Thoracic aorta (tissue), 2 donors: ENCODE measurements at places on chromosomes 2 and 18. TPM values are rescaled to one million over a fixed set of nuclear protein-coding genes. Genes with fewer than 3 reads are reported as not detected.

CNGA3 gene
- total RNA-seq: not detected

LYPD1 gene
- not detected for total RNA-seq

NAT8 gene
- not detected for total RNA-seq

DNA sequence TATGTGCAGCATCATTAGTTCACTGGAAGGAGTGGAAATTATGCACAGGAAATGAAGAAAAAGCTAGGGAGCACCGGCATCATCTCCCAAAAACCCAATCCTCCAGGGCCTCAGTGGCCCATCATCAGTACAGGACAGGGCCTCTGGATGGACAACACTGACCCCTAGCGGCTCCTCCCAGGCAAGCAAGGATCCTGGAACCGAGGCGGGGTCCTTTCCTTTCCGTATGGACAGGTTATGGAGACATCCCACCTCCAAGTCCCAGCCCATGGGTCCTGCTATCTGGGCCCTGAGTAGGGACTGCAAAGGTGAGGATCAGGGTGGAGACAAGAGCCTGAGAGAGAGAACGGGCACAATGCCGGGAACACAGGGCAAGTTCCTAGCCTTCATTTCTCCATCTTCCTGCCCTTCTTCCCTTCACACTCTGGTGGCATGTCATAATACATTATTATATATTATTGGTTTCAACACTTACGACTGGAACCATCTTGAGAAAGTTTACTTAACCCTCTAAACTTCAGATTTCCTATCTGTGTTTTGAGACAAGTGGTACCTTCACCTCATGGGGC, 68.2 kb downstream of the ZNF516 start:
- no peak overlapping the region for H3K4me3 ChIP-seq
- no peak overlapping the region for H3K27ac ChIP-seq
- H3K27me3 ChIP-seq: no peaks in the 10 kb centered on the region
- H3K4me1 ChIP-seq: peaks cover 6% of the 10 kb centered on the region
- no peaks in the 10 kb centered on the region for H3K36me3 ChIP-seq
- DNase-seq: no peak

DNA sequence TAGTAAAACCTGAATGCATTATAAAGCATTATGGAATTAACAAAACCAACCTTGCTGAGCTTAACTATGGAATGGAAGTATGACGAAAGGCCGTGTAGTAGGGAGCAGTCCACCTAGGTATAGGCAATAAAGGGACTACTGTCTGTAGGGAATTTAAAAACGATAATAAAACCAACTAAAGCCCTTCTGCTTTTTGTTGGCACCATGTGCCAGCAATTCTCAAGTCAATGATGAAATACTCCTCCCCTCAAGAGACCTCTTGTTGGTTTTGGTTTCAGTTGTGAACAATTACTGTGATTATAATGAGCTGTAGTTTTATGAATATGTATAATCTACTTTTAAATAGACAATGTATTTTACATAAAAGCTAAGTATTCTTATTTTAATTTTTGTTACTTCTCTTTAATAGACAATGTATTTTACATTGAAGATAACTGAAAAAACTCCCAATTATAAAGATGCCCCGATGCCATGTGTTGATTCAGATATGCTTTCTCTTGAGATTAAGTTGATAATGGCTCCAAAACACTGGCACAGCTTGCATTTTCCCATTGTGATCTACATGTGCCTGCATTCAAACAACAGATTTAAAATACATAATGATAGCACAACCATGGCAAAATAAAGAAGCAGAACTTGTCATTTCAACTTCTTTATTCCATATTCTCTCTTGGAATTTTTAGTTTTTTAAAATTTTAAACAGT, 55.5 kb upstream of the ZDBF2 start:
- H3K4me1 ChIP-seq: no peaks in the 10 kb centered on the region
- H3K27me3 ChIP-seq: no peaks in the 10 kb centered on the region
- no peak overlapping the region for H3K4me3 ChIP-seq

DNA sequence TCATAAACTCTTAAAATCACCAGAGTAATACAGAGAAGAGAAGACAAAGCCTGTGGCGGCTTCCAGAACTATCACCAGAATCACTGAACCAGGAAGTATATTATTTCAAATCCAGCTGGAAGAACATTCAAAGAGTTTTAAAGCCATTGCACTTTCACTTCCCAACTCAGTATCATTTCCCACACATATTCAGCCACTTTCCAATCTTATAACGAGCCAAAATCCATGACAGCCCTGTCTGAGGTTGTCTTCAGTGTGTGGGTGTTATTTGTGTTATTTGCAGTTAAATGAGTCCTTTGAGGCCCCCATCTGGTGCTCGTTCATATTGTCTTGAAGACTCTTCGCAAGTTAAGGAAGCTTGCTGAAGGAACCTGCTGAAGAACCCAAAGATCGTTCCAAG, 559.9 kb downstream of the TSN start:
- H3K36me3 ChIP-seq: no peaks in the 10 kb centered on the region
- no peaks in the 10 kb centered on the region for H3K4me1 ChIP-seq

DNA sequence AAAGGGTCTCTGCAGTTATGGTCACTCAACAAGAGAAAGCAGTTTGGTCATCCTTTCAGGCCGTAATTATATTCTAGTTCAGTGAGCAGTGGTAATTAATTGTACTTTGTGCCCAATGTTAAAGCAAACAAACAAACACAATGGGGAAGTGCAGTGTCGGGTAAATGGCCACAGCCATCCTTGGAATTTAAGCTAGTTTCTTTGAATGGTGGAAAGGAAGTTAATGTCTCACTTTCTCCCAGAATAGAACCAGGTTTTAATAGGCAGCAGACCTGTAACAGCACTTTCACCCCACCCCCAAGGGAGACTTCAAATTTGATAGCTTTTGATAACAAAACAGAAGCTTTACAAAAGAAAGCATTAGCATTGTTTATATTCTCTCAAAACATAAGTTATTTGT, 20.0 kb upstream of the ITGAV start:
- no peak overlapping the region for H3K4me3 ChIP-seq
- no peak overlapping the region for H3K27ac ChIP-seq
- H3K36me3 ChIP-seq: no peaks in the 10 kb centered on the region
- no peak for DNase-seq
- no peaks in the 10 kb centered on the region for H3K27me3 ChIP-seq

GRCh38 chr2:169739351-169739750, 5.7 kb downstream of the KLHL23 start:
- DNase-seq: no peak
- no peaks in the 10 kb centered on the region for H3K36me3 ChIP-seq
- H3K27me3 ChIP-seq: no peaks in the 10 kb centered on the region
- no peak overlapping the region for H3K4me3 ChIP-seq
- no peak overlapping the region for H3K27ac ChIP-seq
